ENCODE measurements at places on chromosomes 4 and X. TPM values are rescaled to one million over a fixed set of nuclear protein-coding genes. Genes with fewer than 3 reads are reported as not detected.

DNA sequence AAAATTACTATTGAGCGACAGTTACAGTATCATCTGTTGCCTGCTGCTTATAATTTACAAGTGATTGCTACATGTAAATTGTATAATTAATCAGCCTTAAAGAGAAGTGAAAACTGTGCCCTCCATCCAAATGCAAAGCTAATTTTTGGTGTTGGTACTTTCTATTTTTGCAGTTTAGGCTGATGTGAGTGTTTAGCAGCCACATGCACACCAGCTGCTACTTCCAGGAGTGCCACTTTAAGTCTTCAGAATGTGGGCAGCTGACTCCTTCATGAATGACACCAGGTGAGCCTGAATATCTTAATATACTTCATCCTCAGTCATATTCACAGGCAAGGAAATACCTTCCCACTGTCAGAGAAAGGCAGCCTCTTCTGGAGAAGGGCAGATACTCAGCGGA is 149.8 kb upstream of the RASGEF1B start:
- DNase-seq = no peak

- no peak for DNase-seq
Measured at GRCh38 chr4:20764366-20764992, 64.2 kb downstream of the PACRGL start.

- no peak for DNase-seq
Measured at GRCh38 chr4:180696460-180697092, 1546.6 kb upstream of the TENM3 start.

DNA sequence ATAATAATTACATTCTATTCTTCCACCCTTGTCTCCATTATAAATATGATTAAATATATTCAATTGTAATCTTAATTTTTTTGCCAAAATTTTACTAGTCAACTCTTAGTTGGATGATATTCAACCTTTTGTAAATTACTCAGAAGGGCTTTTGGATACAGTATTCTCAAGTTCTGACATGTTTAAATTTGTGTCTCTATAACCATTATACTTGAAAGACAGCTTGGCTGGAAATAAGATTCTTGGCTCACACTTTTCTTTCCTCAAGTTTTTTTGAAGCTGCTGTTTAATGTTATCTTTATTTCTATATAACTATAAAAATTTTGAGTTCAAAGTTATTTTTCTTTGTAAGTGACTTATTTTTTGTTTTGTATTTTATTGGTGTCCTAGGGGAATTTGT is 214.4 kb downstream of the ARAP2 start:
- DNase-seq = no peak

DNA sequence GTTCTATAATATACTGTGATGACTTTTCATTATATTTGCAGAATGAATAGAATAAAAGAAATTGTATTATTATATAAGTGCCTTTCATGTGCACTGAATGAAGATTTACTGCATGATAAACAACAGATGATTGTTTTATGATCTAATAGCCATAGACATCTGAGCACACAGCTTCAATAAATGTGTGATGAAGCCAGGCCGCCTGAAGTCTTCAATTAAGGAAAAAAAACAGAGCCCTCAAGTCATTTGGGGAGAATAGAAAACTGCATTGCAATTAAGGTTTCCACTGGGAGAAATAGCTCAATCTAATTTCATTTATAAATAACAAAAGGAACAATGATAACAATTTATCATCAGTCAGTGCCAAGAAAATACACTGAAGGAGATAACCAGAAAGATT is 955.2 kb downstream of the FSTL5 start:
- DNase-seq = no peak

- DNase-seq = no peak
Measured at GRCh38 chr4:89835413-89835812, 1.5 kb downstream of the SNCA start.

DNA sequence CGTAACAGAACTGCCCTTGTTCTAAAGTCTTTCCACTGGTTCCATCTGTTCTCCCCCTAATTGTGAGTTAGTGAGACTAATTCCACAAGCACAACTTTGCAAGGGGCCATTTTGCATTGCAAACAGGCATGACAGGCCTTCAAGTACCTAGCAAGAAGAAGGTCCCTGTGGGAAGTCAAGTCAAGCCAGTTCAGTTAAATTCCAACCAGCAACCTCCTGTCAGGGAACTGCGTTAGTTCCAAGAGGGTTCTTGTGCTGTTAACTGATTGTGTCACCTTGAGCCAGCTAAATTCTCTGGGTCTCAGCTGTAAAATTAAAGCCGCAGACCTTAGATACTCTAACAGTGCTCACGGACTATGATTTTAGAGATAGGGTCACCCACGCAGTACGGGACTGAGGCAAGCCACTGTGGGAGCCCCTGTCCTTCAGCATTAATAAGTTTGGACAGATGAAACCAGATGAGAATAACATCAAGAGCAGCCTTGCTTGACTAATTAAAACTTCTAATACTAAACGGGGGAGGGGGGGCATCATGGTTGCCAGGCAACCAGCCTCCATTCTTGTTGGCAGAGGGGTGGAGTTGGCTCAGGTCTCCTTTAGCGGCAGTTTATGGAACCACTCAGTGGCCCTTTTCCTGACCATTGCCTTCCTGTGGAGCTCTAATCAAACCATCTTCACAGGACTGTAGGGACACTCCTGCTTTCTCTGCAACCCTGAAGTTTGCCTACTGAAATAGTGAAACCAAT is 24.1 kb upstream of the TMEM150C start:
- DNase-seq = no peak

DNA sequence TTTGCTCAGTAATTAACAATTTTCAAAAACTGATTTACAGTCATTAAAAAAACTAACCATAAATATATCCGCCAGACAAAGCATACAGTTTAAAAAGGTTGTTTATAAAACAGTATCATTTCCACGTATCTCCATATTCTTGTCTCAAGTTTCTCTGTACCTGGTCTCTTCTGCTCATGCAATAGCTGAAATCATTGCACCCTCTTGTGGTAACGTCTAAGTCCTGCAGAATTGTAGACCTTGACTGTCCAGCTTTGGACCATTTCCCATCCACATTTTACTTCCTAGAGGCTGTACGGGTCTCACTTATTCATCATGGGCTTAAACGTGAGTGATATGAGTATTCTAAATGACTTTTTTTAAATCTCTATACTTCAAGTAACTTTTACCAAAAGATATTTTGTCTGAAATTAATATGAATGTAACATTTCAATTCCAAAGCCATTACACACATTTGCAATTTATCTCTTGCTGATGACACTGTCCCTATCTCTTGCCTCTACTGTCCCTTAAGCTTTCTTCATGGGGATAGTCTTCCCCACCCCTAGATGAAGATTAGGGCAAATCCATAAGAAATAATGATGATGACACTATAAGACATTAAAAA is 118.5 kb downstream of the BTC start:
- DNase-seq = peak; percentile 74

DNA sequence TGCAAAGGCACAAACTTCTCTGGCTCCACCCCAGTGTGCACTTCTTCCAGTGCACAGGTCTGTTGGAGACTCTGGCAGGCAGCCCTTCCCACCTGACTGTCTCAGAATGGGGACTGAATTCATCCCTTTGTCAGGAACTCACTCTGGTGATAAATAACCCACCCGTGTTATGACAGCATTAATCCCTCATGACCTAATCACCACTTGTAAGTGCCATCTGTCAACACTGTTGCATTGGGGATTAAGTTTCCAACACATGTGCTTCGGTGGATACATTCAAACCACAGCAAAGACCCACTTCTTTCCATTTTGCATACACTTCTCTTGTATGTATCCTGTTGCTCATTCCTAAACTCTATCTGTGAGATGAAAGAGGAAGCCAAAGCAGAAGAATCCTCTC is 1002.9 kb upstream of the IGFBP7 start:
- DNase-seq = no peak

DNA sequence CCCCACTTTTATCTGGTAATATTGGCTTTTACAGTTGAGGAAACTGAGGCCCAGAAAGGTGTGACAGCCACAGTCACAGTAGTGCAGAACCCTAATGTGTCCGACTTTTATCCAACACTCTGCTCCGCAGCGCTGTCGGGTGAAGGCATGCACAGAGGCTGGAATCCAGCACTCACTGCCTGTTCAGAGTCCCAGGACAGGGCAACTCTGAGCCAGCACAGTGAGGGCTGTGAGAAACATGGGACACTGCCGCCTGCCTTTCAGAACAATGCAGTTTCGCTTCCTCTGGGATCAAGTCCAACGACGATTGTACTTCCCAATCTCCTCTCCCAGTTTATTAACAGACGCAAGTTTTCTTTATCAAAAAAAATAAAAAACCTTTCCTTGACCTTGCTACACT is 41.9 kb upstream of the PDGFRA start:
- no peak for DNase-seq

DNA sequence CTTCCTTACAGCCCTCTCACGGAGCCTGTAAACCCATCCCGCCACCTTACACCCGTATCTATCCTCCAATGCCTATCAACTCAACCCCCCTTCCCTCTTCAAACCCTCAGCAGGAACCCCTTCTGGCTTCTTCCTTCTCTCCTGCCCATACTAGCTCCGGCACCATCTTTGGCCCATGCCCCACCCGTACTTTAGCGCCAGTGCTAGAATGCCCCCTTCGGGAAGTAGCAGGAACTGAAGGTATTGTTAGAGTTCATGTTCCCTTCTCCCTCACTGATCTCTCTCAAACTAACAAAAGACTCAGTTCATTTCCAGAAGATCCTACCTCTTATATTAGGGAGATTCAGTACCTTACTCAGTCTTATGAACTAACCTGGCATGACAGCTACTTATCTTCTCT is 2.7 kb upstream of the UGT2B15 start:
- DNase-seq = no peak

- no peak for DNase-seq
Measured at GRCh38 chrX:103201041-103201440, 13.9 kb upstream of the BEX4 start.

GRCh38 chr4:7506119-7506518 is 71.4 kb upstream of the PSAPL1 start:
- DNase-seq = no peak

GRCh38 chrX:110327336-110327735 is 9.5 kb upstream of the AMMECR1 start:
- no peak for DNase-seq

GRCh38 chrX:537151-537550 is 93.4 kb upstream of the SHOX start:
- DNase-seq = no peak

DNA sequence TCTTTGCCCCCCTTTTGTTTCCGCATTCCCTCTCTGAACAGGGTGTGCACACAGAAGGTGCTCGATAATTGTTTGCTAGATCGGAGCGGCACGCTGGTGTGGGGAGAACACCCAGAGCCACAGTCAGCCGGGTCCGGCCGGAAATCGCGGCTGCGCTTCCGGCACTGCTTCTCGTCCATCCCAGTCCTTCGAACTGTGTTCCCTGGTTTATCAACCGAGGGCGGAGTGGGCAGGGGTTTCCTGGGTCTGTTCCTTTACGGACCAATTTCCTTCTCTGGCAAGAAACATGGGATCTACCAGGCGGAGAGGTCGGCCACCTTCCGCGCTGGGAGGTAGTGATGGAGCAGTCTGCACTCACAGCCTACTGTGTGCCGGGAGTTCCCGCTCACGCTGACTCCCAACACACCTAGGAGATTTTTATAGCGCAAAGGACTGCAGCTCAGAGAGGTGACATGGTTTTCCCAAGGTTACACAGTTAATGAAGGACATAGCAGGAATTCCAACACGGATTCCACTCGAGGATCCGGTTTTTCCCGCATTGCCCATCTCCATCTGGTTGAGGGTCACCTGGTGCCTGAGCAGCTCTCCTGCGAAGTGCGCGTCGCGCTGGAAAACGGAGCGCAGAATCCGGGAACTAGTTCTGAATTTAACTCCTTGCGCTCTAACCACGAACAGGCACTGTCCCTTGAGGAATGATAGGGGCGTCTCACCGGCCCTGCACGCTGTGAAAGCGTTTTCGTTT is 6.8 kb downstream of the MSX1 start:
- DNase-seq = no peak

- DNase-seq = no peak
Measured at GRCh38 chr4:128242601-128243000, 45.0 kb downstream of the PGRMC2 start.

- DNase-seq = peak; percentile 19
Measured at GRCh38 chrX:39652336-39652735, 445.4 kb downstream of the BCOR start.

DNA sequence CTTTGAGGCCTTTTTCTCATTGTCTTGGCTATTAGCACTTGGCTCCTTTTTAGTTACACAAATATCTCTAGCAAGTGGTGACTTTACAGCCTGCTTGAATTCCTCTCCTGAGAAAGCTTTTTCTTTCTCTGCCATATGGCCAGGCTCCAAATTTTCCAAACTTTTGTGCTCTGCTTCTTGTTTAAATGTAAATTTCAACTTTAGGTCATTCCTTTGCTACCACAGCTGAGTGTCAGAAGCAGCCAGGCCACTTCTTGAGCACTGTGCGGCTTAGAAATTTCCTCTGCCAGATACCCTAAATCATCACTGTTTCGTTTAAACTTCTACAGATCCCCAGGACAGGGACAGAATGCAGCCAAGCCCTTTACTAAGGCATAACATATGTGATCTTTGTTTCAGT is 222.4 kb downstream of the FBXO8 start:
- peak; percentile 61 for DNase-seq

DNA sequence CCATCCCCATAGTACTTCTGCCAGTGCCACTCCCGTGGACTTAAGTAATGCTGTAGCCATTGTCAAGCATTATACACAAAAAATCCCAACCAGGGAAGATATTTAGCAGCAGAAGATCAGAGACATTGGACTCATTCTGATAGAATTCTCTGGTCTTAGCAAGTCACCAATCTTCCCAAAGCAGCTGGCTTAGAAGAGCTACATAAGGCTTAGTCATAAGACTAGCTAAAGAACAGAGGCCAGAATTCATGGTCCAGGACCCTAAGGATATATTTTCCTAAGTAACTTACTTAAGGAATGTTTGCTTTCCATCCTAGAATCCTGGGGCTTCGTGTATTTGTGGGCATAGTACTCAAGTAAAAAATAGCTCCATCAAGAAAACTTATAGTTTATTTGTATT is 100.3 kb upstream of the SLIT2 start:
- DNase-seq = no peak

DNA sequence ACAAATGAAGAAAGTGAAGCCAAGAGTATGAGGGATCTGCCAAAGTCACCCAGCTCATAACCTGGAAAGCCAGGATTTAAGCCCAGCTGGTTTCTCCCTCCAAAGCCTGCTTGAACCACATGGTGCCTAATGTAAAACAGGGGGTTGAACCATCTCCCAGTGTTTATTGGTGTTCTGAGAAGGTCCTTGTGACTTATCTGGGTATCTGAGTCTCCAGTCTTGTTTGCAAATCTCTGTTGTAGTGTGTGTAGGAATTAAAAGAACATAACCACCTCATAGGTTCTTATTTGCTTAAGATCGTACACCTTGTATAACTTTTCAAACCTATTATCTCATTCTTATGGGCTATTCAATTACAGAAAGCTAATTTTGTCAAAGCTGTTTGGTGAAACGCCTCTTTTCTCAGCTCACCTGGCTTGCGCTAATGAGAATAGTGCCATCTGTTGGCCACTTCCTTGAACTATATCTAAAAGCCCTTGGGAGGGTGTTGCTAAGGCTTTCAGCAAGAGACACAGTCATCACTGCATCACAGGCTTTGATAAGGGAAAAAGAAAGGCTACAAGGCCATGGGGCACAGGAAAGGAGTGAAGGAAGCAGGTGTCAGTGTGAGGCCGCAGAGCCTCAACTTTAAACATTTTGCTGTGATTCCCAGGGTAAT is 34.0 kb downstream of the ETDB start:
- DNase-seq = peak; percentile 64

RNF212 gene
- total RNA-seq = 3.0 TPM

ODAM gene
- not detected for total RNA-seq

PDCL2 gene
- total RNA-seq = not detected

GRIA3 gene
- 8.1 TPM for total RNA-seq

KLF3 gene
- total RNA-seq = 22.2 TPM

ARR3 gene
- not detected for total RNA-seq

MXRA5 gene
- total RNA-seq = 45.4 TPM

TRPC3 gene
- total RNA-seq = 1.3 TPM

FABP2 gene
- not detected for total RNA-seq

KIT gene
- total RNA-seq = 5.5 TPM

UBQLN2 gene
- 11.9 TPM for total RNA-seq

Data from fibroblast of villous mesenchyme (primary cell).